ENCODE measurements at places on chromosomes 13 and 19.
A peak's percentile ranks its signal among the peaks of the same experiment; 100 is the strongest.

DNA sequence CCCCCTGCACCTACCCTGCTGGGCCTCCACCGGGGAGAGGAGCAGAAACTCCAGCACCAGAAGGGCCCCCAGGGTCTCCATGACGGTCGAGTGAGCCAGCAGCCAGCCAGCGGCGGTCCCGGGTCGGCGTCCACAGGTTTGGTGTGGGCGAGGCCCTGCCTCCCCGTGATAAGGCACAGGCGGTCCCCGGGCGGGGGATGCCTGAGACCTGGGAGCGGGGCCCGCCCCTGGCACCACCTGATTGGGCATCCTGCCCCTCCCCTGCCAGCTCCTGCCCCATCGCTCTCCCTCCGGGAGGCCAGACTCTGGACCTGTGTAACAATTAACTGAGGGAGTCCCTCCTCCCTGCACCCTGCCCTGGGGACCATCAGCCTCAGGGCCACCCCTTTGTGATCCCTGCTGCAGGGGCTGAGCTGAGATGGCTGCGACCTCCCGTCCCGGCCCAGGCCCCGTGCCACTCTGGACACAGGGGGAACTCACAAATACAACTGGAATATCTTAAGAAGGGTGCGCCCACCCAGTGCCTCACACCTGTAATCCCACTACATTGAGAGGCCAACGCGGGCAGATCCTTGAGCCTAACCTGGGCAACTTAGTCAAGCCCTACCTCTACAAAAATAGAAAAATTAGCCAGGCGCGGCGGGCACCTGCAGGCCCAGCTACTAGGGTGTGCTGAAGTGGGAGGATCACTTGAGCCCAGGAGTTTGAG, at the start of gene SMIM24:
SMIM24 (minus strand) TSS at position 143 of the 709 bp plus-strand sequence; CDS start at position 81, 62 bp downstream.
- no peak for DNase-seq

DNA sequence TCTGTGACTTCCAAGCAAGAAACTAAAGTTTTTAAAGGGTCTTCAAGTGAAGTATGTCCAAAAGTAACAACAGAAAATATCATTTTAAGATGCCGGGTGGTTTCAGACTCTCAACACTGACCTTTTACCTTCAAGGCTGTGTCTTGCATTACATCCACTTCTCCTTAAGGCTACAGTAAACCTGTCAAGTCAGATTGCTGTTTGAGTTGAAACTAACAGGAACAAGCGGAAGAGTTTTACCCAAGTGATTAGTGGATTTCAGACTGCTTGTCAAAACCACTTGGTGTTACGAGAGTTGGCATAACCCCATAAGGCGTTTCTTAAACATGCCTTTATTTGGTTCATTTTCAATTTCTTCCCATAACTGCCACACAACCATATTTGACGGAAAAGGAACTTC, 283.1 kb downstream of the DCT start:
- no peak for DNase-seq

DNA sequence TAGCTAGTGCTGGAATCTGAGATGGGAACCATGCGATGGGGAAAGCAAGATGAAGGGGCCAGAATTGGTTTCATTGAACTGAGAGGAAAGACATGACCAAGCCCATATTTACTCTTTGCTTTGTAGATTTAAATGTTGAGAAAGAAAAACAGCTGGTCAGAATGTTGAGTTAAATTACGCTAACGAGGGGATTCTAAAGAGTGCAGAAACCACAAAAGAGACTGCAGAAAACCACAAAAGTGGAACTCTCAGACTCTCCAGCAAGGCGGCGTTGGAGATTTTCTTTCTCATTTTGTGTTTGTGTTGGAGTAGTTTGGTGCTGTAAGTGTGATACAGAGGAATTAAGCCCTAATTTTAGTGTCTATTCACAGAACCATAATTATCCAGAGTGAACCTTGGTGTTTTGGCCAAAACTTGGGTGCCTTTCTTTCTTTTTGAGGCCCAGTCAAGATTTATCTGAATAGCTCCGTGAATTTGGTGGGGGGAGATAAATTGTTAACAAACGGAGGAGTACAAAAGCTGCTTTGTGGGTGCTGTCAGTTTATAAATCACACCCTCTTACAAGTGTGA, 26.3 kb downstream of the SAE1 start:
- DNase-seq: no peak

GRCh38 chr13:98691360-98691759, 61.1 kb downstream of the SLC15A1 start:
- DNase-seq: no peak

DNA sequence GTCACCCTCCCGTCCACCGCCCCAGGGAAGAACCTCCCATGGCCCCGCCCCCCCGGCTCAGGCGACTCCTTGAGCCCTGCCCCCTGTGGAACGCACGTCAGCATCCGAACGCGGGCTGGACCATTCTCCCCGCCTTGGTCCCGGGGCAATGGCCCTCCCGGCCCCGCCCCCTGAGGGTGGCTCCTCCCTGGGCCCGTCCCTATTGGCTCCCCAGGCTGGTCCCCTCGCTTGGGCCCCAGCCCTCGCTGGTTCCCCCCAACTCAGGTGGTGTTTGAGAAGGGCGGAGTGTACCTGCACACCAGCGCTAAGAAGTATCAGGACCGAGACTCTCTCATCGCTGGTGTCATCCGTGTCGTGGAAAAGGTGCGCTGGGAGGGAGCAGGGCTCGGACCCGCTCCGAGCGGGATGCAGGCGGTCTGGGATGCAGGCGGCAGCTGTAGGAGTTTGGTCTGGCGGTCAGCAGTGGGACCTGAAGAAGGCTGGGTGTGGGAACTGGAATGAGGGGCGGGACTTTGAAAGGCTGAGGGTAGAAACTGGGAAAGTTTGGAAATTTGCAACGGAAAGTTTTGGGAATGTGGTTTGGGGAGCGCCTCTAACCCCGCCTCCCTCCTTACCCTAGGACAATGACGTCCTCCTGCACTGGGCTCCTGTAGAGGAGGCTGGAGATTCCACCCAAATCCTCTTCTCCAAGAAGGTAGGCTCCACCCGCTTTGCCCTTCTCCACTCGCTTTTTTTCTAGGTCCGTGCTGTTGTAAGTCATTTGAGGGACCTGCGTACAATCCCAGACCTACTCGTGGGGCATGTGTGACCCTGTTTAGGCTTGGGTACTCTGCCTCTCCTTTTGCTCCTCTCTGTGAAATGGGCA, 609 bp downstream of the TBC1D17 start:
- DNase-seq: peak; percentile 99

DNA sequence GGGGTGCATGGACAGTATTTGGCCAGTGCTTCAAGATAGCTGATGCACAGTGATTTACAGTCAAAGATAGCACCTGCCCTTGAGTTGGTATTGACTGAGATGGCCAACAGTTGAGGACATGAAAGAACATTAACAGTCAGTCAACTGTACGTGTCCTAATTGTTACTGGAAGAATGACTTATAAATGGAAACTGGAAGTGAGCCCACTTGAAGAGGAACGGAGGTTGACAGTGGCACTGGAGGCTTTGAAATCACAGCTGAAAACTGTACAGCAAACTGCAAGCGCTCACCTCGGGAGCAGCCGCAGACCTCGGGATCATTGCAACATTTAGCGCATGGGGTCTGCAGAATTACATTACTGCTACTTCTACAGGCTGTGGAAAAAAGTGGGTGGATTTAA, 77.1 kb downstream of the GGACT start:
- peak; percentile 9 for DNase-seq

DNA sequence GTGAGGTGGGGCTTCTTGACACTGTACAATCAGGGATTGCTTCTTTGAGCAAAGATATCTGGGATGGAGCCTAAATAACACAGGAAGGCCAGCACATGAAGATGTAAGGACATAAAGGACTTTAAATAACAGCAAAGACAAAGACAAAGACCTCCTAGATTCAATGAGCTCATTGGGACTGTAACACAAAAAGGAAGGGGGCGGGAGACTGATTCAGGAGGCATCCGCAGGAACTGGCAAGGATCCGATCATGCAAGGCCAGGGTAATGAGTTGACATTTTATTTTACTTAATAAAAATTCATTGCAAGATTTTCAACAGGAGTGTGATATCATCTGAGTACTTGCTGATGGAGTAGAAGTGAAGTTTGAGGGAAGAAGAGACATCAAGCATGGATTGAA, 121.5 kb downstream of the LHFPL6 start:
- no peak for DNase-seq

DNA sequence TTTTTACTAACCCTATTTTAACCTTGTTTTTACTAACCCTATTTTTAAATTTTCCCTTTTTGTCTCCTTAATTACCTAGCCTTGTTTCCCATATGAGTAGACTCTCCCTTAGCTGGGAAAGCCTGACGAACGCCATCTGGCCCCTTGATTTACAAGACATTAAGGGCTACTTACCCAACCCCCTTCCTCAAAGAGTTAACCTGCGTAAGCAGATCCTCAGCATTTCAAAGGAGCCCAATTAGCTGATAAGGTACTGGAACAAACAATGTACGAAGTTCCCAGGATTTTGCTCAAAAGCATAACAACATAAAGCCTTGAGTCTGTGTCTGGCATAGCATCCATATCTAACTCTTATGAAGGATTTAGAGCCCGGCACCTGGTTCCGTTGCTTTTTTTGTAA, 4.7 kb upstream of the MVB12A start:
- DNase-seq: no peak

DNA sequence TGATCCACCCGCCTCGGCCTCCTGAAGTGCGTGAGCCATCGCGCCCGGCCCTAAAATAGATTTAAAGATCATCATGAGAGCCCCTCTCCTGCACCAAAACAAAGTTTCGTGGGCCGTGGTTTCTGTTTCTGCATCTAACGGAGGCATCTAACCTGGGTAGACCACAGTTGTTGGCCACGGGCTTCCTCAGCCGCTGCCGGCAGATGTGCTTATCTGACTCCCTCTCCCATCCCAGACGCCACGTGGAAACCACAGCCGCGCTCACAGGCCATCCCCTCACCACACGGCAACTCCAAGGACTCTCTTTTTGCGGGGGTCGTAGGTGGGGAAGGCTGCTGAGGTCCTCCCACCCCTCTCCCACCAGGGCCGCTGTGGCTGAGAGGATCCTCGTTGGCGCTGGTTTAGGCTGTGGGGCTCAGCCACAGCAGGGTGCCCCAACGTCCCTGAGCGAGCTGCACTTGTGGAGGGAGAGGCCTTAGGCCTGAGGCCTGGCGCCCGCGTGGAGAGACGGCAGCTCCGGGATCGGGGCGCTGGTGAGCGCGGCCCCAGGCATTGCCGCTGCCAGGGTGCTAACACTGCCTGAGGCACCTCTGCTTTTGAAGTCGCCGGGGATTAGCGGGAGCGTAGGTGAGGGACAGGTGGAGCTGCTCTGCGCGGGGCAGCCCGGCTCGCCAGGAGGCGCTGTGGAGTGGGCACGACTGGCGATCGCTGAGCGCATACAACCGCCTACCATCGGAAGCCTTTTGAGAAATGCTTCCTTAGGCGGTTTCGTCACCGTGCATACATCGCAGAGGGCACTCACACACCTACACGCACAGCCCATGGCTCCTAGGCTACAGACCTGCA, 8.9 kb downstream of the ZSCAN1 start:
- no peak for DNase-seq

GRCh38 chr19:2678044-2678671, 24.3 kb downstream of the GNG7 start:
- no peak for DNase-seq

DNA sequence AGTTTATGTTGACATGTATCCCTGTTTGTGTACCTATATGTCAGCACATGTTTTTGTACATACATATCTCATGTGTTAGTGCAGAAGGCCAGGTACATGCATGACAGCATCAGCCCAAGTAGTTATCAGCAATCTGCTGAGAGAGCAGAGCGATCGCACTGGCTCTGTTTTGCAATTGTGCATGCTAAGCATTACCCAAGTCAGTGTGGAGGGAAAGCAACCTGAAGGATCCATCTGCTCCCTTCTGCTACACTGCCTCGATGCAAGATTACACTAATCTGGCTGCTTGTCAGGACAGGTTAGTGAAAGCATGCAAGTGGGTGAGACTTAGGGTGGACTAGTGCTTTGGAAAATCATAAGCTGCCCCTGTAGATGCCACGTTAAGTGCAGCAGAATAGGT, 211.8 kb downstream of the PCCA start:
- DNase-seq: no peak

DNA sequence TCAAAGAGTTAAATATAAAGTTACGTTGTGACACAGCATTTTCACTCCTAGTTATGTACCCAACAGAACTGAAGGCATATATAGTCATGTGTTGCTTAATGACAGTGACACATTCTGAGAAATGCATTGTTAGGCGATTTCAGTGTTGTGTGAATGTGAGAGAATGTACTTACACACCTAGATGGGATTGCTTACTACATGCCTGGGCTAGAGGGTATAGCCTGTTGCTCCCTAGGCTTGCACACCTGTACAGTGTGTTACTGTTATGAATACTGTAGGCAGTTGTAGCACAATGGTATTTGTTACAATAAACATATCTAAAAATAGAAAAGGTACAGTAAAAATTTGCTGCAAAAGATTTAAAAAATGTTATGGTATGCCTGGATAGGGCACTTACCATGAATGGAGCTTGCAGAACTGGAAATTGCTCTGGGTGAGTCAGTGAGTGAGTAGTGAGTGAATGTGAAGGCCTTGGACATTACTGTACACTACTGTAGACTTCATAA, 89.2 kb downstream of the DHRS12 start:
- no peak for DNase-seq

GRCh38 chr19:34975056-34975455, 11.0 kb upstream of the ZNF792 start:
- DNase-seq: no peak

- DNase-seq: peak; percentile 72
These were observed at the start of gene ZFP82 for GRCh38 chr19:36418287-36419001. Gene ZFP82, minus strand, starts transcription at chr19:36418644. Its CDS starts 8,855 bp downstream, at chr19:36409789.

DNA sequence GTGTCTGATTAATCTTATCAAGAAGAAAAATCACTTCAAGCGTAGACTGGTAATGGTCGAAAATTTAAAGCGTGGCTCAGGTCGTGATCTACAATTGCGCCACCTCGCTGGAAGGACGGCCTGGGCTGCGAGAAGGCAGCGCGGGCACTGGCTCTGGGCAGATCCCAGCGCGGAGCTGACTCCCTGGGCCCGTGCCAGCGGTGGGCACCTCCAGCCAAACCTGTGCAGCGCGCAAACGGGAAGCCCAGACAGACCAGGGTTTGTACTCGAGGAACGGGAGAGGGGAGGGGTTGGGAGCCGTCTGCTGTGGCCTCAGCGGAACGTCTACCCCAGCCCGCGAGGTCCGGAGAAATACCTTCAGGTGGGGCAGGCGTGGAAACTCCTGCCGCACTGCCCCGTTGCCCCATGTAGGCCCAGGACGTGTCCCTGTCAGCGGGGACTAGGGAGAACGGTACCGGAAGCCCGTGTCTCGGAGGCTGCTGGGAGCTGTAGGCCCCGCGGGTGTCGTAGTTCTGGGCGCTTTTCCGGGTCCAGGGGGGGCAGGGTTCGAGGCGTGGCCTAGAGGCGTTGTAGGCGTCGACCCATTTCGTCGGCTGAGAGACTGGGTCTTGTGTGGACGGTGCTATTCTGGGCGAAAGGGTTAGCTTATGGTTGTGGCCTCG, 21.1 kb downstream of the ZNF274 start:
- no peak for DNase-seq

Measured in posterior cingulate gyrus (tissue), 11 donors.